ENCODE measurements at places on chromosomes 16 and 17. TPM values are rescaled to one million over a fixed set of nuclear protein-coding genes. Genes with fewer than 3 reads are reported as not detected.

The CACNG3 gene
- total RNA-seq, result not detected

The HP gene
- not detected for total RNA-seq

The WFDC1 gene
- not detected for total RNA-seq

The CACNA1G gene
- 0.04 TPM for total RNA-seq

The PPP1R27 gene
- total RNA-seq, result not detected

The KRT25 gene
- total RNA-seq, result not detected

The NOL11 gene
- 40.1 TPM for total RNA-seq

The VTN gene
- 0.46 TPM for total RNA-seq

The GGT6 gene
- not detected for total RNA-seq

Measured in pulmonary artery endothelial cell (primary cell).